C1 segment of cervical spinal cord (tissue), 14 donors: ENCODE measurements at places on chromosomes 4 and X.

GRCh38 chr4:104905065-104905464 is 241.6 kb upstream of the TET2 start:
- DNase-seq = no peak

DNA sequence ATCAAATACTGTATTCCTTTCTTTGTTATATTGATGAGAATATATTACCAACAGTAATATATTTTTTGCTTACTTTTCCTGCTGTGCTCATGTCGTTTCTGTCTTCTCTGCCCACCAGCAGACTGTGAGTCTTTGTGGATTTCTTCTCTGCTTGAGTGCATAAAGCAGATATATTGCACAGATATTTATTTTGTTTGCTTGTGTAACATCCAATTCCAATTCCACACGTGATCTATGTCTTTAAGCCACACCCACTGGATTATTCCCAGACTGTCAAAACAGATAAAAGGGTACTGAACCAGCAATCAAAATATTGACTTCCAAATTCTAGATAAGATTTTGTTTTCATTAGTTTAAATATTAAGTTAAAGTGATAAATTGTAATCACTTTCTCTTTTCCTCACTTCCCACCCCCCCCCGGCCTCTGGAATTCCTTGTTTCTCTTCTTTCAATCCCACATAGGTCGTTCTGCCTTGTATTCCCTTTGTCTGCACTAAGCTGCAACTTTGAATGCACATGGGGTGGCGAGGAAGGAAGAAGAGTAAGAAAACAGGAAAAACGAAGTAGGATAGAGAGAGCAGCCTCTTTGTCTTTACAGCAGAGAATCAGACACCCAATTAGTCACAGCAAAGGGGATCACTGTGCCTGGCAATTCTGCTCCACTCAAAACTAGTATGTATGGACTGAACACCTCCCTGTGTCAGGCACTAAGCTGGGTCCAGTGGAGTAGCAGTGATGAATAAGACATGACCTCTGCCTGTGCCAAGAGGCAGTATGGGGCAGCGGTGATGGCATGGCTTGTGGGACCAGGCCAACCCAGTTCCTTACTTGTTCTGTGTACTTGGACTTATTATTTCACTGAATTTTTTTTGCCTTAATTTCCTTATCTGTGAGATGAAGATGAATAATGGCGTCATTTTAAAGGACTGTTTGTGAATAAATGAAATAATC is at the start of gene ADH1B:
TSS of gene ADH1B (minus strand) at position 161 of the 951 bp plus-strand sequence. CDS start at position 91, 70 bp downstream.
- no peak for DNase-seq

DNA sequence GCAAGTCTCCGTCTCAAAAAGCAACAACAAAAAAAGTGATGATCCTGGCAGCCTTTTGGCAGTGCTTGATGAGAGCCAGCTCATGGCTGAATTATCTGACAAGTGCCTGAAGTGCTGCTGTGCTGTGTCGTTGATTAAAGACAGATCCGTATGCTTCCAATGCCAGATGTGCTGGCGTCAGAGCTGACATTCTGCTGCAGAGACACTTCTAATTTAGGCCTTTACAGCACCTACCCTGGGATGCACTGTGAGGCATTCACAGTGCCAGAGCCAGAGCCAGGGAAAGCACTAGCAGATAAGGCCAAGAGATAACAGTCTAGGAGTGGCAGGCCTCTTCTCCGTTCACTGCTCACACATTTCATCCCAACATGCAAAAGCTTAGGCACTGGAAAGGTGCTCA is 995.5 kb downstream of the RAB28 start:
- DNase-seq = no peak

- no peak for DNase-seq
Observed at GRCh38 chr4:47650584-47651130, 165.6 kb downstream of the ATP10D start.

DNA sequence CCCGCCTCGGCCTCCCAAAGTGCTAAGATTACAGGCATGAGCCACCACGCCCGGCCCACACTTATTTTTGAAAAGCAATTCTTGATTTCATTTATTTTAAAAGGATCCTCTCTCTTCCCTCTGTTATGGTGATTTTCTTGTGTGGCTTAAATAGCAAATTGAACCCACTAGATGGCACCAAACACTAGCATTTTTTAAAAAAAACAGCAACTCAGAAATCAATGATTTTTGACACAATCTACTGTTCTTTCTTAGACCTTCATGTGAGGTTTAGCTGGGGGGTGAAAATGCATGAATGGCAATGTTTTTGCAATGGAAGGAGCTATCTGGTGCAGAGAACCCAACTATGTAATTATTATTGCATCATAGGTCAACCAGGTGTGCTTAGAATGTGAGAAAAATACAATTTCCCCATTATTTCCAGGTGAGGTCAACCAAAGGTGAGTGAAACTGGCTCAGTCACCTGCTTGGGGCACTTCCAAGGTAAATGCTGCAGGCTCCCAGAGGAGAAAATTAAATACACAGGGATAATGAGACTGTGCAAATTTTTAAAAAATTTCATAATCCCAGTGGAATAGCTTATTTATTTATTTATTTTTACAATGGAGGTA is 226.7 kb upstream of the PRKX start:
- DNase-seq = no peak

DNA sequence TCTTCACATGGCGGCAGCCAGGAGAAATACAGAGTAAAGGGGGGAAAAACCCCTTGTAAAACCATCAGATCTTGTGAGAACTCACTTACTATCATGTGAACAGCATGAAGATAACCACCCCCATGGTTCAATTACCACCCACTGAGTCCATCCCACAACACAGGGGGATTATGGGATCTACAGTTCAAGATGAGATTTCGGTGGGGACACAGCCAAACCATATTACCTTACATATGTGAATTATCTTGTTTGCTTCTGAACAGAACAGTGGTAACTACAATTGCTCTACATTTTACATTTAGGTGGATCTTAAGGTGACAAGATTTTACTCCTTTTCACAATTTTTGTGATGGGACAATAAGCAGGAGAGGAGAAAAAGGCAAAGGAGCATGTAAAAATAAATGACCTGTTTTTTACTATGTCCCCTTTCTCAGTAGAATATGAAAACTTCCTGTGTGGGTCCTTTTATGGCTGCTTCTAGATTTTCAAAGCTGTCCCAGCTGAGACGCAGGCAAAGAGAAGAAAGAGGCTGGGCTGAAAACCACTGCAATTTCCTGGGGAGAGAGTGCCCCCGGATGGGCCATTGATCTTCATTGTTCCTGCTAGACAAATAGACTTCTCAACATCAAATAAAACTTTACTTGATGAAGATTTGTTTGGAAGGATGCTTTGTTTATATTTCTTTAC is 45.9 kb upstream of the PGM2 start:
- no peak for DNase-seq

DNA sequence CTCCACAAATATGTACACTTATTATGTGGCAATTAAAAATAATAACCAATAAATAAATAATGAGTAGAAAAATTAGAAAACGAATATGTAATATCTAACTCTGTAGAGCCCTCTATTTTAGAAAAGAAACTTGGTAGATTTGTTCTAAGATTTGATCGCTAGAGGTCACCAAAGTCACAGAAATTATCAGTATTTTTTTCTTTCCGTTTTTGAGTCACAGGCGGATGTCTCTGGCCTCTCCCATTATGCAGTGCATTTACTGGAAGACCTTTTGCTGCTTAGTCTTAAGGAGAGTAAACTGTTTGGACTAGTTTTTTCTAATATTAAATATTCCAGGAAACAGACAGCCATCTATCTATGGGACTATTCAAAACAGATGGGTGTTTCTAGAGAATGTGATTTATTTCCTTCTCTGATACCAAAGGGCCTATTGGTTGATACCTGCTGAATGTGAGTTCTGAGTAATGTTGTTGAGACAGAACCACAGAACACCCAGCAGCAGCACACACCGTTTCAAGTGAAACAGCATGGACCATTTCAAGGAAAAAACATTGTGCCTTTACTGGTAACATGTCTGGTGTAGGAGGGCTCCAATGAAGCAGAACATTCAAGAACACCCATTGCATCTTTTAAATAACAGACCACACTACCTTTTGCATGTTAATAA is 34.0 kb upstream of the GYPA start:
- no peak for DNase-seq

DNA sequence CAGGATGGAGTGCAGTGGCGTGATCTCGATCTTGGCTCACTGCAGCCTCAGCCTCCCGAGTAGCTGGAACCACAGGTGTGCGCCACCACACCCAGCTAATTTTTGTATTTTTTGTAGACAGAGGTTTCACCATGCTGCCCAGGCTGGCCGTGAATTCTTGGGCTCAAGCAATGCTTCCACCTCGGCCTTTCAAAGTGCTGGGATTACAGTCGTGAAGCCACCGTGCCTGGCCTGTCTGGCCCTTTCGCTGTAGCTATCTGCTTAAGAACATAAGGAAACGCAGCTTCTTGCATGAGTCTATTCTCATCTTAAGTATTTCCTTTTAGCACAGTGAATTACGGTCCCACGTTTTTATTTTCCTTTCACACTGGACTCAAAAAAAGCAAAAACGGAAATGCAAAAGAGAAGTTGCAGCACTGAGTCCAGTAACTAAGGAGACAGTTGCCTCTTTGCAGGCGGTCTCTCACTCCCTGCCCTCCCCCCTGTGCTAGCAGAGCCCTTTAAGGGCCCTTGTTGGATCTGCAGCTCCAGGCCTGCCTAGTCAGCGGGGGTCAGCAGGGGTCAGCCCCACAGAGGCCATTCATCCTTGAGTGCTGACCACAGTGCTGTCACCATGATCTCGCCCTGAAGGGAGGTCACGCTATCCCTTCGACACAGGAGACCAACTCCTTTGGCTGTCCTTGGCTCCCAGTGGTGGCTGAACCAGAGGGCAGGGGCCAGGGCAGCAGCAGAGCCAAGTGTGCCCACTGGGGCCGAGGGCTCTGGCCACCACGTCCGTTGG is 21.8 kb upstream of the TBC1D14 start:
- peak; percentile 26 for DNase-seq

DNA sequence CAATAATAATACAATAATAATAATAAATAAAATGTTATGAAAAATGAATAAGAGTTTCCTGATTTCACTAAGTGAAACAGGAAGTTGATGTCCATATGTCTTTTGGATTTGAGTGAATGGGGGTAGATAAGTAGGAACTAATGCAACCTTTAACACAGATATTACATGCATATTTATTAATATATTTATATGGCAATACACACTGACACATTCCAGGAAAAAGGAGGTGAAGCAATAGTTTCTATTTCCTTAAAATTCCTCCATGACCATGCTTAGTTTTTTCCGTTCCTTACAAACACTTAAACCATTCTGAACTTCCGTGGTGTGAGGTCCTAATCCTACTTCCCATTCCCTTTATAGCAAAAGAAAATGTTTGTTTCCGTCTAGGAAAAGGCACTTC is 48.3 kb downstream of the ATXN3L start:
- no peak for DNase-seq

GRCh38 chr4:13989501-13989900 is 362.0 kb upstream of the BOD1L1 start:
- DNase-seq = no peak

DNA sequence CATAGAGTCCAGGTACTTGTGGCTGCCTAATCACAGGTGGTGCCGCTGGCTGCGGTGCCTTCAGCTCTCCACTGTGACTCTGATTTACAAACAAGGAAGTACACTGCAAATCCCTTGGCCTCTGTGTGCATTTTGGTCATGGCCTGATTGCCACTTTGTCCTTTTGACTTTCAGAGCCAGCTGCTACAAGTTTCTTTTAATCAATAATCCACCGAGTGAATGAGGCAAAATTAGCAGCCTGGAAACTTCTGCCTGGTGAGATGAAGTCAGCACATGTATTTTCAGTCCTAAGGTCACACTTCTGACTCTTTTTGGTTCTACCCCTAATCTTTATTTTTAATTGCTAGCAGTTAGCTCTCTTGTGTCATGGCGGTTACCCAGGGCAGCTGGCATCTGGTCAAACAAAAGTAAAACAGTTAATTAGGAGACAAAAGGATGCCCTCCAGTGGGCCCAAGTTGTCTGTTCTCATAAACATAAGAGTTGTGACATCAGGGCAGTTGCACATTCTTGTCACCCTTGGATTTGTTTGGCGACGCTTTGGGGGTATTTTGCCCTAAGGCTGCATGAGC is 62.3 kb upstream of the LNX1 start:
- DNase-seq = no peak

- no peak for DNase-seq
Observed at GRCh38 chrX:69995362-69996112, 54.2 kb downstream of the AWAT2 start.

- no peak for DNase-seq
Observed at GRCh38 chr4:55272589-55272988, 73.5 kb upstream of the SRD5A3 start.

- DNase-seq = no peak
Observed at GRCh38 chrX:1387141-1387776, 4.7 kb downstream of the SLC25A6 start.

DNA sequence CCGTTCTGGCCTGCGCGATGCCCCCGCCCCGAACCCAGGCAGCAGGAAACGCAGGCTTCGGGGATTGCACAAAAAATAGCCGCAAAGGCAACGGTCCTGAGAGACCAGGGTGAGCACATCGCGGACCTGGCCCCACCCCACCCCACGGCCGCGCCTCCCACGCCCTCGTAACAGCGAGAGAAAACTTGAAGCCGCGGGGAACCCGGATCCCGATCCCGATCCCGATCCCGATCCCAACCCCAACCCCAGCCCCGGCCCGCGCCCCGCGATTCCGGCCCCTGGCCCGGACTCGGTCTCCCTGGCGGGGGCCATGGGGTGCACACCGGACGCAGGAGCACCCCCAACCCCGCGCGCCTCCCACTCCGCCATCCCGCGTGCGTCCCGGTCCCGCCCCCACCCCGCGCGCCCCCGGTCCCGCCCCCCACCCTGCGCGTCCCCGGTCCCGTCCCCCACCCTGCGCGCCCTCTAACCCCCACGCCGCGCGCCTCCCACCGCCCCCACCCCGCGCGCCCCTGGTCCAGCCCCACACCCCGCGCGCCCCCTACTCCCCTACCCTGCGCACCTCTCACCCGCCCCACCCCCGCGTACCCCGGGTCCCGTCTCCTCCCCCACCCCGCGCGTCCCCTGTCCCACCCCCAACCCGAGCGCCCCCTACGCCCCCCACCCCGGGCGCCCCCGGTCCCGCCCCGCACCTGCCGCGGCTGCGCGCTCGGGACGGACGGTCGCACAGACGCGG is 29.0 kb downstream of the NOP14 start:
- no peak for DNase-seq

GRCh38 chr4:97548186-97548585 is 595.1 kb downstream of the STPG2 start:
- DNase-seq = no peak

DNA sequence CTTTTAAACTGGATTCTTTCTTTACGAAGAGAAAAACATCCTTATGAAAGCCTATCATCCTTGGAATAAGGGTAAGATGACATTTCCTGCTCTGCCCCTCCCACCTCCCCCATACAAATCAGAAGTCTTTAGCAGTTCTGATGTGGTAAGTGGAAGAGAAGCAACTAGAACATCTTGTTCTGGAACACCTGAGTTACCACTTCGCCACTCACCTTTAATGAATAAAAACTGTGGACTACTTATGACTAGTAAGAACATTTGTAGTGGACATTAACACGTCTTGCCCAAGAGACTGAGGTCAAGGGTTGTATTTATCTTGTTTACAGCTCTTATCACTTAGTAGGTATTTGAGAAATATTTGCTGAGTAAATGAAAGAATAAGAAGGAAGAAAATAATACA is 4.3 kb downstream of the XKRX start:
- no peak for DNase-seq
